Natural killer cell (primary cell): ENCODE measurements at places on chromosomes 12 and 14.

GRCh38 chr14:71089971-71090370, 182.7 kb downstream of the PCNX1 start:
- no peak for DNase-seq

DNA sequence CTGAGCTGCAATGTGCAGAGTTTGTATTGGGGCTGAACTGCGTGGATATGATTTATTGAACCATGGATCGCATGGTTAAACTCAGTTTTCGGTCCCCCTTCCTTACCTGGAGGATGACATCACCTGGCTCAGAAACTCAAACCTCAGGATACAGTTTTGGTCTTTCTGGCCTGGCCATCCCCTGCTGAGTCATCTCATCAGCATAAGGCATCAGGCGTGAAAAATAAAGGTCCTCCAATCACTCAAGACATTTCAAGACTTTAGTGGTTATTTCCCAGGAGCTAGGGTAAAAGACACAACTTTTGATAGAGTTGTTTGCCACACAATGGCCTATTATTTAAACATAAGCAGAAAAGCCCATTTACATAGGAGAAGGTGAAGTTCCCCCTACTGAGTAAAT, 631.1 kb upstream of the TMEM132C start:
- DNase-seq: no peak

DNA sequence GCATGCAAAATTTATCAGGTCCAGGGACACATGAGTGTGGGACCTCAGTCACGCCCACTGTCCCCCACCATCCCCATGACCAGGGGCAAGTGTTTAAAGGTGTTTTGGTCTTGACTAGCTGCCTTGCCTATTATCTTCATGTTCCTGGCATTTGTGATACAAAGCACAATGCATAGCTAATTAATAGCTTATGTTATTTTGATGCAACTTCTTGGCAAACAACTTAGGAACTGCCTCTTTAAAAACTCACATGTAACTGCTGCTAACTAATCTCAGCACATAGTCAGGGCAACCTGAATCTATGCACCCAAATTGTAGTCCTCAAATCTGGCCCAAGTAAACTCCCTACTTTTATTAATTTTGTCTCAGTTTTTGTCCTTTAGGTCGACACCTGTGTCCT, 7.4 kb upstream of the OR6J1 start:
- no peak for DNase-seq

DNA sequence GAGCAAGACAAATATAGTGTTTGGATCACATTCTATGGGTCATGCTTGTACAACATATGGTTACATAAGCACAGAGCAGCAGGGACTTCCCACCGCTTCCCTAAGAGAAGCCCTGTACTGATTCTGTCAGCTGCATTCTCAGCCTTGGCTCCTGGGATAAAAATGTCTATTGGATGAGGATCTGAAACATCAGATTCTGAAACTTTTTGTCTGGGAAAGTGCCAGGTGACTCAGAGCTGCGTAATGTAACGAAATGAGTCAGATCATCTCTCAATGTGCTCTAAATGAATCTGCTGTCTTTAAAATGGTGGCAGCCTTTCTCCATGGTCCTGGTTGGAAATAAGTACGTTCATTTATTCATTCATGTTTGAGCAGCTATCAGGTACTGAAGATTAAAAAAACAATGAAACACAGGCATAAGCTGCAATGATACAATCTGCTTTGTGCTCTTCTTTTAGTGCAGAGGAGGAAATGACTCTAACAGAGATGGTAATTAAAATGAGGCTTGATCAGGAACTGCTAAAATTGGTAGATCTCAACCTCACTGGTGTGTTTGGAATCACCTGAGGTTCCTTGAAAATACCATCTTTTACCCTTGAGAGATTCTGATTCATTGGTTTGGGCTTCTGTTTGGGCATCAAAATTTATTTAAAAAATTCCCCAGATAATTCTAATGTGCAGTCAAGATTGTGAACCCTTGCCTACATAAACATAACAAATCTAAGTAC, 99.1 kb upstream of the NAP1L1 start:
- DNase-seq: peak; percentile 7

DNA sequence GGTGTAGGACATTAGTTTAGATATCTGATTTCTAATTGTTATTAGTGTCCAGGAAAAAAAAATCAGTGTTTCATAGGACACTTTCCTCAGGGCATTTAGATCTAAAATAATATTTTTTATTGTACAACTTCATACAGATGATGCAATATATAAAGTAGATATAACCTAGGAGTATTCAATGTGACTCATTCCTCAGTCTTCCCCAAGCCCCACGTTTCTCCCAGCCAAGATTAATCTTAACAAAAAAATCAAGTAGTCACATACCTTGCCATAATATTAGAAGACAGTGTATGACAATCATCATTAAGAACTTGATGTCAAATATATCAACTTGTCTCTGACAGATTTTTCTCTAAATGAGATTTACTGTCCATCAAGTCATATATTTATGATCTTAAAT, 37.1 kb downstream of the PPFIA2 start:
- DNase-seq: no peak

DNA sequence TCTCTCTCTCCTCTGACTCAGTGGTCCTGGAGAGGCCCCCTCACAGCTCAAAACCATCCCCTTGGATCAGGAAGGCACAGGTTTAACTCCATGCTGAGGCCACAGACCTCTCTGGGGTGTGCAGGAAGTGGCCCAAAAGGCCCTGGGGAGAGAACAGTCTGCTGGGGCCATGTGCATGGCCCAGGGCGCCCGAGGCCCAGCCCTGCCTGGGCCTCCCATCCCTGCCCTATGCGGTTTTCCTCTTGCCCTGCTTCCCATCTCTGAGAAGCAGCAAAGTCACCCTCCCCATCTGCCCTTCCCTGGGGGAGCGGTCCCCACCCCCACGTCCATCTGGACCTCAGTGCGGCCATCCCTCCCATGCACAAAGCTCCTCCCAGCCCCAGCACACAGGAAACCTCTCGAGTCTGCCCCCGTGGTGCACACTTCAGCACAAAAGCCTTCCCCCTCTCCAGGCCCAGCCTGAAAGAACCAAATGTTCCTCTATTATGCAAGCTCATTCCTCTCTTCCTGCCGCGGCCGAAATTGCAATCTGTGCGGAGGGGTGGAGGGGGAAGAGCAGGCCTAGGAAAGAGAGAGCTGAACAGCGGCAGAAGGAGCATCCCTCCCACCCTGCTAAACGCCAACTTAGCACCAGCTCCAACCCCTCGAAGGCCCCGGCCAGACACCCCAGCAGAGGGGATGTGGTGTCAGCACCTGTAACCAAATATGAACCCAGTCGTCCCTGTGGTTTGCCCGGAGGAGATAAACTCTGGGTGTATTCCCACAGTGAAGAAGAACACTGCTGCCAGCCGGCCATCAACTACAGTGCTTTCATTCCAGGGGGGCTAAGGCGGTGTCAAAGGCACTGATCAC, 108.5 kb downstream of the SCARB1 start:
- peak; percentile 59 for DNase-seq

DNA sequence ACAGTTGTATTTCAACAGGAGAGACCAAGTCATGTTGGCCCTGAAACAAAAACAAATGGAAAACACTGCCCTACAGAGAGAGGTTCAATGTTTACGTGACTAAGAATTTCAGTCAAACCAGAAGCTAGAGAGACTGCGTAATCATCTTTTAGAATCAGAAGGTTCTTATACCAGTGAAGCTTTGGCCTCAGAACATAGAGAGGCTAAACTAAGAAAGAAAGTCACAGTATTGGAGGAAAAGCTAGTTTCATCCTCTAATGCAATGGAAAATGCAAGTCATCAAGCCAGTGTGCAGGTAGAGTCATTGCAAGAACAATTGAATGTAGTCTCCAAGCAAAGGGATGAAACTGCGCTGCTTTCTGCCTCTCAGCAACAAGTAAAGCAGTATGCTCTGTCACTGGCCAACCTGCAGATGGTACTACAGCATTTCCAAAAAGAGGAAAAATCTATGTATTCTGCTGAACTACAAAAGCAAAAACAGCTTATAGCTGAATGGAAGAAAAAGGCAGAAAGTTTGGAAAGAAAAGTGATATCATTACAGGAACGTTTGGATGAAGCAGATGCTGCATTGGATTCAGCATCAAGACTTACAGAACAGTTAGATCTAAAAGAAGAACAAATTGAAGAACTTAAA, 32.5 kb upstream of the NUAK1 start:
- no peak for DNase-seq

DNA sequence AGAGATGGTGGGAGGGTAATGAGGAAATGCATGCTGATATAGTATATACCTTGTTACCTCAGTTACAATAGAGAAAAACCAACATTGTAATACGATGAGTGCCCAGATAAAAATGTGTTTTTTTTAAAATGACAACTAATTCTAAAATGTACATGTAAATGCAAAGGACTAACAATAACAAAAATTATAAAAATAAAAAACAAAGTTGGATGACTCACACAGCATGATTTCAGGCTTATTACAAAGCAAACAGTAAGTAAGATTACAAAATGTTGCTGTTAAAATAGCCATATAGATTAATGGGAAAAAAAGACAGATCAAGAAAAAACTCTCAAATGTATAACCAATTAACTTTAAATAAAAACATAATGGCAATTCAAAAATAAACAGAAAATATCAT, 1099.4 kb downstream of the FSCB start:
- DNase-seq: no peak

GRCh38 chr12:117674313-117674712, 294.5 kb downstream of the KSR2 start:
- DNase-seq: no peak

DNA sequence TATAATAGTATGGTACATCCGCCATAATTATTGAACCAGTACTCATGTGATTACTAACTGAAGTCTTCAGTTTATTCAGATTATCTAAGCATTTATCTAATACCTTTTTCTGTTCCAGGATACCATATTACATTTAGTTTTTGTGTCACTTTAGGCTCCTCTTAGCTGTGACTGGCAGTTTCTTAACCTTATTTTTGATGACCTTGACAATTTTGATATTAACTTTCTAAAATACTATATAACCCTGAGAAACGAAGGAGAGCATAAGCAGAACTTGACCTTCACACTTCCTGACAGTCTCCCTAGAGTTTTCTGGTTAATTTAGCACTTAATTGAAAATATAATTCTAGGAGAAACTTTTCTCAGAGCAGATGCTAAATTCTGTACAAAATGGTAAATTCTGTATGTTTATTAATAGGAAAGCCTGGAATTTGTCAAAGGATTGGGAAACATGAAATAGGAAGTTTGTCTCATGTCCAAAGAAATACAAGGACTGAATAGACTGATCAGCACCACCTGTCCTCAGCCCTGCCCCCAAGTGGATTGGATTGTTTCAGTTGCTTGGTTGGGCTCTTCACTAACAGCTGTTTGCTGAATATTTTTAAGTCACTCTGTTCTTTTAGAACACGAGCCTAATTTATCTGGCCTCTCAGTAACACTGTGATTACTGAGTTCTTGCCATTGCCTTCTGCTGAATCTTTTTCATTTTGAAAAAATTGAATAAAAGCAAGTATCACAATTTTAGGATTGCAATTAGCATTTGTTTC, 6.0 kb downstream of the BICDL1 start:
- no peak for DNase-seq

- no peak for DNase-seq
Measured at GRCh38 chr14:76941946-76942805, 86.3 kb downstream of the IRF2BPL start.

DNA sequence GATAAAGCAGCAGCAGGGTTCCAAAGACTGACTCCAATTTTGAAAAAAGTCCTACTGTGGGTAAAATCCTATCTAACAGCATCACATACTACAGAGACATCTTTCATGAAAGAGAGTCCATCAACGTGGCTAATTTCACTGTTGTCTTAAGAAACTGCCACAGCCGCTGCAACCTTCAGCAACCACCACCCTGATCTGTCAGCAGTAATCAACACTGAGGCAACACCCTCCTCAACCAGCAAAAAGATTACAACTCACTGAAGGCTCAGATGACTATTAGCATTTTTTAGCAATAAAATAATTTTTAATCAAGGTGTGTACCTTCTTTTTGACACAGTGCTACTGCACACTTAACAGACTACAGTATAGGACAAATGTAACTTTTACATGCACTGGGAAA, 6.6 kb downstream of the CAPRIN2 start:
- DNase-seq: no peak

DNA sequence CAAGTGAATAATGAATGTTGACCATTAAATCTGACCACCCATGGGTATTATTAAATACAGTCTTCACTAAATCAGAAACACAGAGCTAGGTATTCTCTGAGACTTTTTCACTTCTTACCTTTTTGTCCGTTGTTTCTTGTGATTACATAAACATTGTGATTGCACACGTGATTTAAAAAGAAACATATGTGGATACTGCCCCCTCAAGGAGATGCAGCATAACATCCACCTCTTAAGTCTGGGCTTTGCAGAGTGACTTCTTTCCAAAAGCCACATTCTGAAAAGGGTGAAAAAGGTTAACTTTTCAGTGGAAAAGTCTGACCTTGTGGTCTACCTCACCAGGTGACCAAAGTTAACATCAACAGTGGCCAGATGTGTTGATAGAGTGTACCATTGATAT, 185.5 kb upstream of the FAR2 start:
- DNase-seq: peak; percentile 2
